ENCODE measurements at places on chromosomes 1 and 21.

GRCh38 chr21:35026617-35027562, 22.2 kb downstream of the RUNX1 start:
- peak; percentile 87 for DNase-seq

- no peak for DNase-seq
Measured at GRCh38 chr1:82704966-82705365, 904.2 kb downstream of the ADGRL2 start.

- no peak for DNase-seq
Measured at GRCh38 chr1:53361541-53361961, 33.7 kb upstream of the LRP8 start.

DNA sequence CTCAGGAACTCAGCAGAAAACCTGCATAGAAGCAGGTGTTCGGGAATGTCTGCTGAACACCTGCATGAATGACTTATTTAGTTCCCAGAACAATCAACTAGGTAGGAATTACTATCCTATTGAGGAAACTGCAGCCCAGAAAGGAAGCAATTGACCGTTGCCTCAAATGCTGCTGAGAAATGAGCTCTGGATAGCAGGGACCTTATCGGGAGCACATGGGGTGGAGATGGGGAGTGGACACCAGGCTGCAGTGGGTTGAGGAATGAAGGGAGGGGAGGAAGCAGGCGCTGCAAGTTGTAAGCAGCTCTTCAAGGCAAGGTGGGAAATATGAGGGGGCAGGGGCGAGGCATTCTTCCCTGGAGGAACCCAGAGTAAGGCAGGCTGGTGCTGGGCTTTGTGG, 10.8 kb upstream of the CDCP2 start:
- DNase-seq = no peak

GRCh38 chr1:101005871-101006270, 19.7 kb downstream of the DPH5 start:
- peak; percentile 39 for DNase-seq

- DNase-seq = no peak
Measured at GRCh38 chr1:94979656-94980581, 53.0 kb upstream of the CNN3 start.

DNA sequence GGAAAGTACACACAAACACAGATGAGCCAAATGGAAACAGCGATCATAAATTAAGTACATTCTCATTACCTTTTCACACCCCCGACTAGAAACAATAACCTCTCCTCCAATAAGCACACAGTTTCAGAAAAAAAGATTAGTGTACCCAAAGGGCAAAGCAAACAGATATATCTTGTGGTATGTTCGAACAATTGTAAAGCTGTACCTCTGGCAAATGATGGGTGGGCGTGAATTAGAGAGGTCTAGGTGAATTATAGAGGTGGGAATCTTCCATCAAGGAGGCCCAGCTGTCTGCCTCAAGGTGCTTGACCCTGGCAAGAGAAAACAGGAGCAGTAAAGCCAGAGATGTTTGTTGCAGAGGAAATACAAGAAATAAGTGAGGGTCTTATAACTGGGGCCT, 715.3 kb upstream of the NEGR1 start:
- no peak for DNase-seq

All from CD4-positive, alpha-beta T cell treated with Interleukin-10 for 1 hour (primary cell).